ENCODE measurements at places on chromosomes 4 and X.

GRCh38 chr4:187576751-187577150 is 418.8 kb upstream of the ZFP42 start:
- DNase-seq, result no peak

DNA sequence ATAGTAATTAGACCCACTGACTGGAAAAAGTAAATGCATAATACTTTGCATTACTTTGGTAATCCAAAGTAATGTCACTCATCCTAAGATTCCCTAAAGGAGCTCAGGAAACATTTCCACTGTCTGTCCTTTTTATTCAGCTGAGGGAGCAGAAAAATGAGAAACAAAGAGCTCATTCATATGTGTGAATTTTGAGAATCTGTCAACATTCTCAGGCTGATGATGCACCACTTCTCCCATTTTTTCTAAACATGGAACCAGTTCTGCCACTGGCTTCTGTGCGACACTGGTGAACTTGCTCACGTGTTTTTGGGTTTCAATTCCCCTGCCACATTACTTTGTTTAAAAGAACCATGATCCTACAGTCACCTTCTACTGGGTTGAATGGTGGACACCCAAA is 28.4 kb upstream of the ADH7 start:
- no peak for DNase-seq

- DNase-seq, result peak; percentile 63
Observed at GRCh38 chr4:40515398-40516293, 114.0 kb downstream of the RBM47 start.

DNA sequence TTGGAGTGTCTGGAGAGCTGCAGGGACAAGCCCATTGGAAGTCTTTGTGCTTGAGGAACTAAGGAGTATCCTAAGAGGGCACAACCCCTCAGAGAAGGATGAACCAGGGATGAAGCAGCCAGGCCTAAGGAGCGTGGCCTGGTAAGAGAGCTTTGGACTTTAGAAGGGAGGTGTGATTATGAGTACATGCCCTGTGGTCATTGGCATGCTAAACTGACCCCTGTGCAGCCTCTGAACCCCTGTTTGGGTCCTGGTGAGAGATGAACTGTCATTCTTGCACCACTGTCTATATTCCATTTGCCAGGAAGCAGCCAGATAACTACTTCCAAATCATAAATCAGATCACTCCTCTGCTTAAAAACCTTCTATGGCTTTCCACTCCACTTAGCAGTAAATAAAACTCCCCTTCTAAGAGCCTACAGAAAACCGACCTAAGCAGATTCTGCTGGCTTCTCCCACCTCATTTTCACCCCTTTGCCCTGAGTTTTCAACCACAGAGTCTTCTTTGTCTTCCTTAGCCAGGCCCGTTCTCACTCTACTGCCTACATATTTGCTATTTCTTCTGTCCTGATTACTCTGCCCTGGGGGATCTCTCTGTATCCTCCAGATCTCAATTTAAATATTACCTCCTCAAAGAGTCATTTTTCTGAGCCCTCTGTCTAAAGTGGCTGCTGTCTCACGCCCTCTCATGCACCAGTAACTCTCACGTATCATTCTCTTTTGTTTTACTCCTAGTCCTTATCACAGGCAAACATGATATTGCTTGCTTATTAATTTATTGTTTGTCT is 56.7 kb downstream of the MID1IP1 start:
- DNase-seq, result no peak

DNA sequence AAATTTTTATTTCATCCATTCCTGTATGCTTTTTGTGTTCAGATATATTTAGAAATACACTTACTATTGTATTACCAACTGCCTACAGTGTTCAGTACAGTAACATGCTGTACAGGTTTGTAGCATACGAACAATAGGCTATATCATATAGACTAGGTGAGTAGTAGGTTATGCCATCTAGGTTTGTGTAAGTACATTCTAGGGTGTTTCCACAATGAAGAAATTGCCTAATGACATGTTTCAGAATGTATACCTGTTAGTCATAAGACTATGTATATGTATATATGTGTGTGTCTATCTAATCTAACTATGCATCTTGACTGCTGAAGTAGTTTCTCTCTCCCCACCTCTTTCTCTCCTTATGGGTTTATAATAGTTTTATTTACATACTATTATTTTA is 51.5 kb upstream of the BTC start:
- DNase-seq, result no peak

DNA sequence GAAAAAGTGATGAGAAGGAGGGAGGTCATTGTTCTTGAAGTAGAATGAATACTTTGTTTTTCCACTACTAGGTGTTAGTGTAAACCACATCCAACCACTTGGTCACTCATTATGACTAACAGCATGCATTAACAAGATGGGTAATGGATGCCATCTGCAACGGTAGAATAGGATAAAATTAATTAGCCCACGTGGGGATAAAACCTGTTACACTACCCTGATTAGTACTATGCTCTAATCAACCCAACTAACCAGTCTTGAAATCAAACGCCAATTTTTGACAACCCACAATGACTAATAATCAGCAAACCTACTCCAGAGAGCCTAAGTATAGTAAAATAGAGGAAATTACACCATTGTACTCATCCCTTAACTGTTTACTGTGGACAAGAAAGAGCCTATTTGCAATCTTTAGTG is 93.4 kb upstream of the MCF2 start:
- DNase-seq, result no peak

DNA sequence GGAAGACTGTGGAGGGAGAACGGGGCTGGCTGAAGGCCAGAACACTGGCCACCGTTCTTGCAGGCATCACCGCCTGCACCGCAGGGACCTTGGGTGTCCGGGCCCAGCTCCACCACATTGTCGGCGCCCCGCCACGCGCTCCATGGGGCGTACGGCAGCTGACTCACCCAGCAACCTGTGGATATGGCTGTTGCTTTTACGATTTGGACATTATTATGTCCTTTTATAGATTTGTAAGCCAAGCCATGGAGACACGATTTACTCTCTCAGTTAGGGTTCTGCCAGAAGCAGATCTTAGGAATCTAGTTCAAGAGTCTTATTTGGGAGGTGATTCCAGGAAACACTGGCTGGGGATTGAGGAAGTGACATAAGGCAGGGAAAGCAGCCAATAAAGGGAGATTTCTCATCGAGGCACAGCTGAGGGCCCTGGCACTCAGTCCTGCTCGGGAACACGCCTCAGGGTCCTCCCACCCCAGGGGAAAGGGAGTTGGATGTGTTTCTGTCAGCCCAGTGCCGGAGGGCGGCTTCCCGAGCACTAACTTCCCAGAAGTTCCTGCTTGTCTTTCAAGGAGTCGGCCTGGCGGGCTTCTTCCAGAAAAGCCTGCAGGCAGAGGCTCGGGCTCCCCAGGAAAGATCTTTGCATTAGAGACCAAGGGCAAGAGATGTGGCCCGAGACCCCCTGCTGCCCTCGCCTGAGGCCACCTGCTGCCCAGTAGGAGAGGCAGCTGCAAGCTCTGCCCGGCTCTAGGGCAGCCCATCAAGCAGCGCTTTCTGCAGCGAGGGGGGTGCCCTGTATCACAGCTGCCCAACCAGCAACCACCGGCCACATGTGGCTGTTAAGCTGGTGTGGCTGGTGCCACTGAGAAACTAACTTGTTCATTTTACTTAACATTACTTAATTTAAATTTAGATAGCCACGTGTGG is 52.9 kb downstream of the CRMP1 start:
- DNase-seq, result no peak

GRCh38 chrX:63664083-63664482 is 120.9 kb downstream of the ARHGEF9 start:
- DNase-seq, result no peak

Measured in suppressor macrophage treated with lipopolysaccharide for 1 hour (primary cell).